Stimulated activated CD8-positive, alpha-beta memory T cell treated with anti-CD3 and anti-CD28 coated beads, Interleukin-12 subunit alpha, Interleukin-12 subunit beta, amount 100 ng/mL, for 4 hours (primary cell): ENCODE measurements at places on chromosomes 11 and 22.

- no peak for DNase-seq
These were observed 384.6 kb downstream of the BUD13 start for GRCh38 chr11:116388146-116388545.

DNA sequence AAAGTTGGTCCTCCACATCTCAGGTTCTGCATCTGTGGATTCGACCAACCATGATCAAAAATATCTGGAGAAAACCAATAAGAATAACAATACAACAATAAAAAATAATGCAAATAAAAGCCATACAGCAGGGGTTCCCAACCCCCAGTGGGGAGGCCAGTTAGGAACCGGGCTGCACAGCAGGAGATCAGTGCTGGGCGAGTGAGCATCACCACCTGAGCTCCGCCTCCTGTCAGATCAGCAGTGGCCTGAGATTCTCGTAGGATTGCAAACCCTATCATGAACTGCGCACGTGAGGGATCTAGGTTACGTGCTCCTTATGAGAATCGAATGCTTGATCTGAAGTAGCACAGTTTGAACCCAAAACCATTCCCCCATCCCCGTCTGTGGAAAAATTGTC is 25.4 kb upstream of the MYO18B start:
- DNase-seq, result no peak

GRCh38 chr11:104898685-104899013 is 389 bp upstream of the CASP12 start:
- no peak for DNase-seq

- DNase-seq, result no peak
These were observed 2.4 kb downstream of the MAPK1 start for GRCh38 chr22:21865041-21865440.
